Spleen (tissue), 13 donors: ENCODE measurements at places on chromosomes 12 and 14. TPM values are rescaled to one million over a fixed set of nuclear protein-coding genes. Genes with fewer than 3 reads are reported as not detected.

ALX1 gene
- total RNA-seq = not detected

DNA sequence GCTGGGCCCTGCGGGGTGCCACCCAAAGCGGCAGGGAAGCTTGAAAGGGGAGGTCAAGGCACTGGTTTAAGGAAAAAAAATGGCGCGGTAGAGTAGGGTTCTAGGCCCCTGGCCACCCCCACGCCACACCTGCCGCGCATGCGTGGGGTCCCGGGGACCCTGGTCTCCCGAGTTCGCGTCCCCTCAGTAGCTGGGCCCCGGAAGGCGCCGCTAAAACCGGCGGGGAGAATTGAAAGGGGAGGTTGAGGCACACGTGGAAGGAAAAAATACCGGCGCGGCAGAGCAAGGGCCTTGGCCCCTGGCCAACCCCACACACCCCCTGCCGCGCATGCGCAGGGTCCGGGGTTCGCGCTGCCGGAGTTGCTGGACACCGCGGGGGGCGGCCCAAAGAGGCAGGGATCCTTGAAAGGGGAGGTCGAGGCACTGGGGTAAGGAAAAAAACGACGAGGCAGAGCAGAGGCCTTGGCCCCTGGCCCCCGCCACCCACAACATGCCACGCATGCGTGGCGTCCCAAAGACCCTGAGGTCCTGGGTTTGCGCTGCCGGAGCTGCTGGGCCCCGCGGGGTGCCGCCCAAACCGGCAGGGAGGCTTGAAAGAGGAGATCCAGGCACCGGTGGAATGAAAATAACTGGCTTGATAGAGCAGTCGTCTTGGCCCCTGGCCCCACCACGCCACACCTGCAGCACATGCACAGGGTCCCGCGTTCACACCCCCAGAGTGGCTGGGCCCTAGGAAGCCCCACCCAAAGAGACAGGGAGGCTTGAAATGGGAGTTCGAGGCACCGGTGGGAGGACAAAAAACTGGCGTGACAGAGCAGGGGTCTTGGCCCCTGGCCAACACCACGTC lies 314.5 kb downstream of the ALG10 start:
- DNase-seq = no peak

RND1 gene
- 1.1 TPM for total RNA-seq

FRMD6 gene
- total RNA-seq = 22.5 TPM

DNA sequence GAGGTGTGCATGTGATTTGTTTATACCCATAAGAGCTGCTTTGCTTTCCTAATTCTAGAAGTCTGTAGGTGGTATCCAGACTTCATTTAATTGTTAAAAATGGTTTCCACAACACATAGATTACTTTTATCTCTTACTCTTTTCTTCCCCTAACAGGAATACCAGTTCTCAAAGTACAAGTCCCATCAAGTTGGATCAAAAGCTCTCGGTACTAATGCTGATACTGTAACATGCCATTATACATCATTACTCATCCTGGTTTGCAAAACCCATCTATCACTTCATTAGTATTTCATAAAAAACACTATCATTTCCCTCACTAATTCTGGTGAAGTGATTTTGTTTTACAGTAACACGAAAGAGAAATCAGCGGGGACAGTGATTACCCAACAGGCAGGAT lies 94.3 kb downstream of the PPP2R5E start:
- DNase-seq = no peak

GRCh38 chr12:6235499-6235898 lies 35.3 kb downstream of the CD9 start:
- DNase-seq = peak; percentile 79

DNA sequence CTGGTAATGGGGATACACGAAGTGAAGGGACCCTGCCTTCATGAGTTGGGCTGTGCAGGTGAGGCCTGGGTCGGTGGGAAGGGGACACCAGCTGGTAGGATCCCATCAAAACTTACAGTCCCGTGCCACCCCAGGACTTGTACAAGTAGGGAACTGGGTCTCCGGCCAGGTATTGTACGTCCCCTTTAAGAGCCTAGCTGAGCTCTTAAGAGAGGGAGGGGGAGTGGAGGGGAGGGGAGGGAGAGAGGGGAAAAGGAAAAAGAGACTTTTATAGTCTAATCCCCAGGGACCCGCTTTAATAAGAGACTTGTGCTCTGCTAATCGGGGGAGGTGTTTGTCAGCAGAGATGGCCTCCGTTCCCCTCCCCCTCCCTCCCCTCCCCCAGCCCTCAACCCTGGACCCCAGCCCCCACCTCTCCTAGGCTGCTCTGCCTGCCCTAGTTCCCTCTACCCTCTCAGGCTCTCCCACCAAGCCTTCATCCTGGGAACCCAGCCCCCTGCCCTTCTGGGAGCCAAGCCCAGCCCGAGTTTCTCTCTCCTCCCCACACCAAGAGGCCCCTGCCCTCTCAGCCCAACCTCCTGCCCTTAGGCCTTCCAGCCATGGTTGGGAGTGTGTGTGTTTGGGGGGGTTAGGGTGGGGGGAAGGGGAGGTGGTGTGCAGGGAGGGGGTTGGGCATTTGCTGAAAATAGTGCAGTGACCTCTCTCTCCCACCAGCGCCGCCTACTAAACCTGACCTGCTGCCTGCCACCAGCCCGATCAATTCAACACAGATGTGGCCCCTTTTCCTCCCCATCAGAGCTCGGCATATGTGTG lies 2.6 kb downstream of the GDF11 start:
- no peak for DNase-seq

GRCh38 chr12:2876431-2877046 lies 435 bp downstream of the FOXM1 start:
- DNase-seq = no peak

DNA sequence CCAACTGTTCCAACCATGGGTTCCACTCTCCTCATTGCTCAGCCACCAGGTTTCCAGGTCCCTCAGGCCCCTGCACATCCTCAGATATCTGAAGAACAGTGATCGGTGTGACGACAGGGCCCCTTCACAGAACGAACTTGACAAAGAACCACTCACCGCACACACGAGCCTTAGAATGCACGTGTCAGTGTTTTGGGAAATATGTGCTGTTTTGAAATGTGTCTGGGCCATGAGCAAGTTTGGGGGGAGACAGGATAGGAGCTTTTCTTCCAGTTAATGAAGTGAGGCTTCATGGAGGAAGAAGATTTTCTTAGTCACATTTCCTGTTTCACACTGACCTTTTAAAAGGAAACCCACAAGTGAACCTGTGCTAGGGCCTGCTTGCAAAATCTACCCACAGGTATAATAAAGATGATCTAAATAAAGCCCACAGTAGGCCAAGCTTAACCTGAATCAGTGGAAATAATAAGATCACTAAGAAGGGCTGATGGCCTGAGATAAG lies 58.6 kb downstream of the ZFP36L1 start:
- peak; percentile 85 for DNase-seq
